ENCODE measurements at places on chromosomes 2 and 18. TPM values are rescaled to one million over a fixed set of nuclear protein-coding genes. Genes with fewer than 3 reads are reported as not detected.

GRCh38 chr18:50830544-50830943 is 10.7 kb upstream of the MRO start:
- H3K27me3 ChIP-seq = no peaks in the 10 kb centered on the region
- H3K27ac ChIP-seq = no peak overlapping the region
- H3K4me3 ChIP-seq = no peak overlapping the region
- no peaks in the 10 kb centered on the region for H3K4me1 ChIP-seq
- no peak for DNase-seq

GRCh38 chr2:31919499-31919898 is 91.3 kb downstream of the MEMO1 start:
- no peaks in the 10 kb centered on the region for H3K4me1 ChIP-seq
- no peak overlapping the region for H3K27ac ChIP-seq
- H3K36me3 ChIP-seq = no peaks in the 10 kb centered on the region
- H3K27me3 ChIP-seq = no peaks in the 10 kb centered on the region
- no peak overlapping the region for H3K4me3 ChIP-seq

Gene SLC9A2
- not detected for total RNA-seq

Gene SERPINB11
- not detected for total RNA-seq

Gene CPO
- total RNA-seq = not detected

Gene ST6GAL2
- not detected for total RNA-seq

DNA sequence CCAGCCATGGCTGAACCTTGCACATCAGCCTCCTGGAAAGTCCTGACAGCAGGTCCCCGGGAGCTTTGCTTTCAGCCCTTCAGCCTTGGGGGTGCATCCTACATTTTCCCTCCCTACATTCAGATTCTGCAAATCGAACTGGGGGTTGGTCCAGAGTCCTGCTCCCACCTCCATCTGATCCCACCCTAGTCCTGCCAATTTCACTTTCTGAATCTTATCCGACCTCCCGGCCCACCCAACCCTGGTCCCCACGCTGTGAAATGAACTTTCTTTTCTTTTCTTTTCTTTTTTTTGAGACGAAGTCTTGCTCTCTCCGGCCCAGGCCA is 47.8 kb upstream of the ODC1 start:
- no peak overlapping the region for H3K27ac ChIP-seq
- peaks cover 3% of the 10 kb centered on the region for H3K27me3 ChIP-seq
- peaks cover 20% of the 10 kb centered on the region for H3K4me1 ChIP-seq

DNA sequence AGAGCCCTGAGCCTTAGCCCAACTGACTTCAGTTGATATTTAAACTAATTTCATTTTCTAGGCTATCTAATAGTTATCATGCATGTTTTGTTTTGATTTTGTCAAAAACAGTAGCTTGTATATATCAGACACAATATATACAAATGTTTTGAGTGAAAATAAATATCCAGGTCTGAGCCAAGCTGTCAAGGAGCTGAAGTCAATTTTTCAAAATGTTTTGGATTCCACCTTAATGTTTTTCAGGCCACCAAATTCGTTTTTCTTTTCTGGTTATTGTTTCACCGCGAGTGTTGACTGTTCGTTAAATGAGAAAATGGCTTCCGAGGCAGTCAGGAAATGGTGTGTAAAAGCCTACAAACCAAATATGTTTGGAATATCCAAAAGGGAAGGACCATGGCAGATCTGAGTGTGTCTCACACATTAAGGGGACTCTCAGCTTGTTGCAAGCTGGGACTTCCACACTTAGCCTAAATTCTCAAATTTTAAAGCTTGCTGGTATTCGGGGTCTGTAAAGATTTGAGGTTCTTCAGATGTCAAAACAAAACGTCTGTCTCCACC is 2.8 kb downstream of the HOXD12 start:
- no peaks in the 10 kb centered on the region for H3K36me3 ChIP-seq
- H3K27ac ChIP-seq = no peak overlapping the region
- peaks cover 6% of the 10 kb centered on the region for H3K4me1 ChIP-seq
- H3K27me3 ChIP-seq = peaks cover 88% of the 10 kb centered on the region

- DNase-seq = no peak
- no peaks in the 10 kb centered on the region for H3K36me3 ChIP-seq
- no peak overlapping the region for H3K4me3 ChIP-seq
- H3K27me3 ChIP-seq = no peaks in the 10 kb centered on the region
- H3K4me1 ChIP-seq = peaks cover 72% of the 10 kb centered on the region
- H3K27ac ChIP-seq = no peak overlapping the region
Observed at GRCh38 chr2:203744091-203744490, 37.7 kb downstream of the CD28 start.

- H3K4me1 ChIP-seq = no peaks in the 10 kb centered on the region
- no peak for DNase-seq
- no peak overlapping the region for H3K4me3 ChIP-seq
- no peaks in the 10 kb centered on the region for H3K27me3 ChIP-seq
- no peak overlapping the region for H3K27ac ChIP-seq
Observed at GRCh38 chr2:199874209-199874608, 23.2 kb upstream of the FTCDNL1 start.

Gene IL1F10
- total RNA-seq = not detected
